ENCODE measurements at places on chromosomes 6 and 20.

DNA sequence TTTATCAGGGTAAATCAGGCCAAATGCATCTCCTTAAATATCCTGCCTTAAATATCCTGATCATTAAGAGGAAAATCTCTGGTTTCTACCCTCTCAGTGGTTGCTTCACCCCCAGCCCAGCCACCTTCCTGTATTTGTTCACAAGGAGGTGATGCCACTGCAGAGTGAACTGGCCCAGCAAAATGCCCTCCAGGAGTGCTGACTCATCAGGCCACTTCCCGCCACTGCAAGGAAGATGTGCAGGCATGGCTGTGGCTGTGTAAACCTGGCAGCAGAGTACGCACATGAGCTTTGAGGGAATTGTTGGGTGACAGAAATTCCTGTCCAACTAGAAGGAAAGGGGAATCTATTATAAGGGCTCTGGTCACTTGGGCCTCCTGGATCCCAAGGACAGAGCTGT lies 13.8 kb downstream of the NQO2 start:
- DNase-seq = no peak

DNA sequence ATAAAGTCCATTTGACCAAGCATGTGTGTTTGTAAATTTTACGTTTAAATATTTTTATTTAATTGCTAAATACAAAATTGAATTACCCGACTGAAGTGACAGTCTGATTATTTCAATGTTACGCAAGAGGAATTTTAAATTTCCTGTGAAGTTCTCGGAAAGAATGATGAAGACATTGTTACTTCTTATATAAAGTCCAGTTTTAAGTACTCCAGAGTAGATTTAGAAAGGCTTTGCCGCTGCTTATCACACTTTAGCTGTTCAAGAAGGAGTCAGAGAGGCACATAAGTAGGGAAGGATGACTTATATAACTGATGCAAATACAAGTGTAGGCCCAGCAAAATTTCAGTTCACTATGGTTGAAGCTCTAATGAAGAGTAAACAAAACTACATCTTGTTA lies 265.1 kb upstream of the CITED2 start:
- no peak for DNase-seq

DNA sequence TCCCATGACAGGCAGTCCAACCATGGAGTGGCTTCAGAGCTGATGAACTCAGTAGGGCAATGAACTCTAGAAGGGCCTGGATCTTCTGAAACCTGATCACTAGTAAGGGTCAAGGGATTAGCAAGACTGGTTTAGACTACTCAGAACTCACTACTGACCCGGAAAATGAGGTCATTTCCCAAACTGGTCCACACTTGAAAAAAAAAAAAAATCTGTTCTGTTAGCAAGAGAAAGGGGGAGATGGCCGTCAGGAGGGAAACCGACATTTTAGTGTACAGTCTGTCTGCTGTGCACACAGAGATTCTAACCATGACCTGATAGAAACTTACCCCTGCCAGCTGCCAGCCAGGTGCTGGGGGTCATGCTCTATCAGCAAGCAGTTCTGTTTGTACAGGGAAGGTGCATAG lies 262.4 kb upstream of the AGPAT4 start:
- DNase-seq = no peak

GRCh38 chr6:168915855-168916254 lies 337.8 kb downstream of the THBS2 start:
- DNase-seq = no peak

DNA sequence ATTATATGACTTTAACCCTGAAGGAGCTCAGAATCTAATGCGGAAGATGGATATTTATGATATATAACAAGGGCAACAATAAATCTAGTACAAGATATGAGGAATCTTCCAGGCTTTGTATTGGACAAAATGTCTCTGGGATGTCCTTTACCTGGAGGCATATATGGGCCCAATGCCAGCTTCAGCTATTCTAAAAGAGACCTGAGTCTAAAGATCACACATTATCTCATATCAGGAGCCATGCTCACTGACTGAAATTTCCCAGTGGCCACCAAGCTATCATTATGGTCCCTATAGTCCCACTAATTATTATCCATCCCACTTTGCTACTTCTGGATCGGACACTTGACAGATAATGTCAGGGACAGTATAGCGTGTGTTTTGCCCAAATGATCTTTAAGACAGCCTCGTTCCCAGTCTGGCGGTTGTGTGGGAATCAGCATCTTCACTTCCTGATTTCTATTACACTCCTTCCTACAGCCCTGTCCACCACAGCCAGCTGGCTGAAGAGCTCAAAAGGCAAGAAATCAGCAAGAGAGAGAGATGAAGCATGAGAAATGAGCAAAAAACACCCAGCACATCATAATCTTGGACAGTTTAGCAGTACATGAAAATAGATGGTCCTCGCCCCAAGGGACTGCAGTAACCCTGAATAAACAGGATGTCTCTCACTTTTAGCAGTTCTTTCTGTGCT lies 34.9 kb downstream of the KLHL31 start:
- no peak for DNase-seq

DNA sequence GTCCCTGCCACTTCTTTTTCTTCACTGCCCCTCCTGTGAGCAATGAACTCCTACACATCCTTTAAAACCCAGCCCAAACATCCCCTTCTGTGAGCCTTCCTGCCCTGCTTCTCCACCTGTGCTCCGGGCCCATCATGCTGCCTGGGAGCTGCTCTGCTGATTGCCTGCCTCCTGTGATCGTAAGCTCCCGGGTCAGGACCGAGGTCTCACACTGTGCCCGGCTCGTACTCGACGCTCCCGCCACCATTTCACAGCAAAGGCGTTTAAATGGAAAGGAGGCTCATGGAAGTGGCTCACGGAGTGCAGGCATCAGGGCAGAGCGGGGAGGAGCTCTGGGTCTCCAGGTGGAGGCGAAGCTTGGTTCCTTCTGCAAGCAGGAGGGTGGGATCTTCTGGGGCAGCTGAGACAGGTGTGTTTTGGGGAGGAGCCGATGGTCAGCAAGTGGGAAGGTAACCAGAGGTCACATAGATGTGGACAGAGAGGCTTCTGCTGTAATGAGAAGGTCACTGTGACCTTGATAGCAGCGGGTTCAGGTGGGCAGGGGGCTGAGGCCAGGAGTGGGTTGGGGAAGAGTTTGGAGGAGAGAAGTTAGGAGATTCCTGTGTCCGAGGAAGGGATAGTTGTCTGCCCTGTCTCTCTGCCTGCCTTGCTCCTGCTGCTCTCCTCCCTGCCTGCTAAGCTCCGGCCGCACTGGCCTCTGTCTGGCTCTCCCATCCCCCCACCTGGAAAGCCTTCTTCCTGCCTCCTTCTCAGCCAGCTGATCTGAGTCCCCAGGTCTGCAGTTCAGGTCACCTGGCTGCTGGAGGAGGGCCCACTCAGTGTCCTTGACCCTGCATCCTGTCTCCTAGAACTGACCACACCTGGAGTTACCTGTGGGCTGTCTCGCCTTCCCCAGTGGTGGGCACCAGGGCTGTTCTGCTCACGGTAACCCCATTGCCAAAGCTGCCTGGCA lies 52.7 kb upstream of the FRMD1 start:
- no peak for DNase-seq

- DNase-seq = no peak
Observed at GRCh38 chr6:146741609-146742008, 142.8 kb downstream of the ADGB start.

DNA sequence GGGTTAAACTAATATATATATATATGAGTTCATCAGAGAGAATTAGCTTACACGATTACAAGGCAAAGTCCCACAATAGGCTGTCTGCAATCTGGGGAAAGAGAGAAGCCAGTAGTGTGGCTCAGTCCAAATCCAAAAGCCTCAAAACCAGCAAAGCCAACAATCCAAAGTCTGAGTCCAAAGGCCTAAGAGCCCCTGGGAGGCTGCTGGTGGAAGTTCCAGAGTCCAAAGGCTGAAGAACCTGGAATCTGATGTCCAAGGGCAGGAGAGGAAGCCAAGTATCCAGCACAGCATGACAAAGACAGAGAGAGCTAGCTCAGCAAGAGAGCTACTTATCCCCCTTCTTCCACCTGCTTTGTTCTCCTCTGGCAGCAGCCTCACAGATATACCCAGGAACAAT lies 274.7 kb upstream of the ID4 start:
- no peak for DNase-seq

DNA sequence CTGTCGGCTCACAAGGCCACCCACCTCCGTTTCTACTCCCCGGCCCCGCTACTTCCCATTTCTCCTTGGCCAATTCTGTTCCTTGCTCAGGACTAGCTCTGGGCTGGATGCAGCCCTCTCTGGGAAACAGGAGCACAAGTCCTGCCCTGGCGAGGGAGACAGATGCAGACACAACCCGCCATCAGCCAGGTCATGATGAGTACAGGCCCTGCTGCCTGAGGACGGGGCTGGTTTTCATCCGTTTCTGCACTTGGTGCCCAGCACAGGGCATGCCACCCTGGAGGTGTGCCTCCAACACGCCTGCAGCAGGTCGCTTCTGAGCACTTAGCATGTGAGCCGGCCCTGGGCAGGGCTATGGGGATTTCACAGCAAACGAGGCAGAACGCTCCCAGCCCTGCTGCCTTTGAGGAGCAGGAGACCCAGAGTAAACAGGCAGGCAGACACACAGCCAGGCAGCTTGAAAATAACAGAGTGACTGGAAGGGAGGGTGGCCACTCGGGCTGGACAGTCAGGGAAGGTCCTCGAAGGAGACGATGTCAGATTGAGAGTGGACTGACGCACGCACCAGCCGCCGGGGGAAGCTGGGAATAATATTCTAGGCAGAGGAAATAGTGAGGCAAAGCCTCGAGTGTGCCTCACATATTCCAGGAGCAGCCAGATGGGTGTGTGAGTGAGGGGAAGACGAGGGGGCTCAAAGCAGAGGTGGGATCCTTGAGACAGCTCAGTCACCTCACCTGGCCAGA lies 21.2 kb upstream of the VSTM2L start:
- DNase-seq = no peak

DNA sequence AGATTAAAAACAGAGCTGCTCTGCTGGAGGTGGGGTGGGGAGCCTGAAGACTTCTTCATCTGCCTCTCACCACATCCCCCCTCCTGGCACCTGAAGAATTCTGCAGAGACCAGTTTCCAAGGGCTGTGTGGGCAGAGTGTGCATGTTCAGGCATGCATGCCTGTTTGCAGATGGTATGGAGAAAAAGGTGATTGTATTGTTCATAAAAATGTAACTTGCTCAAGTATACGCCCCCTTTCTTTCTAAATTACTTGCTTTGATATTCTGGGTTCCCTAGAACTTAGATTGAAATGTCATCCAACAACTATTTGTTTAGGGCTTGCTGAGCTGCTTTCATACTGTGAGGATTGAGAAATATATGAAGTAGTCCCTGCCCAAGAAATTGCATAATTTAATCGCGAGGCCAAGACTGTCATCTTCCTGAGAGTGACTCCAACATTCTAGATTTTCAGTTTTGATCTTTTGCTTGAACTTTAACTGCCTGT lies 83.6 kb downstream of the LCA5 start:
- no peak for DNase-seq

DNA sequence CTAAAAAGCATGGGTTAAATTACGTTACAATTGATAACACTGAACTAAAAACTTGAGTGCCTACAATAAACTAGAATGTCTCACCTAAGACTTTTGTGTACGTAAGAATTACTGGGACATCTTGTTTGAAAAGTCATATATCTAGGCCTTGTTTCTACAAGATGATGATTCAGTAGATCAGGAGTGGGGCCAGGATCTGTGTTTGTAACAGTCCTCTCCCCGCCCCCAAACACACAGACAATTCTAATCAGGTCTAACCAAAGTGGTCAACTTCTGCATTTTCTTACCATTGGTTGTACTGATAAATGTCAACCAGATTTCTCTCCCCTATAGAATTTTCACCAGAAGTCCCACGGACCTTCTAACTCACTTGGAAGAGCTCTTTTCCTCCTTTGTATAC lies 56.9 kb downstream of the RAMACL start:
- DNase-seq = no peak

- DNase-seq = no peak
Observed at GRCh38 chr6:124282541-124282940, 478.9 kb downstream of the NKAIN2 start.

DNA sequence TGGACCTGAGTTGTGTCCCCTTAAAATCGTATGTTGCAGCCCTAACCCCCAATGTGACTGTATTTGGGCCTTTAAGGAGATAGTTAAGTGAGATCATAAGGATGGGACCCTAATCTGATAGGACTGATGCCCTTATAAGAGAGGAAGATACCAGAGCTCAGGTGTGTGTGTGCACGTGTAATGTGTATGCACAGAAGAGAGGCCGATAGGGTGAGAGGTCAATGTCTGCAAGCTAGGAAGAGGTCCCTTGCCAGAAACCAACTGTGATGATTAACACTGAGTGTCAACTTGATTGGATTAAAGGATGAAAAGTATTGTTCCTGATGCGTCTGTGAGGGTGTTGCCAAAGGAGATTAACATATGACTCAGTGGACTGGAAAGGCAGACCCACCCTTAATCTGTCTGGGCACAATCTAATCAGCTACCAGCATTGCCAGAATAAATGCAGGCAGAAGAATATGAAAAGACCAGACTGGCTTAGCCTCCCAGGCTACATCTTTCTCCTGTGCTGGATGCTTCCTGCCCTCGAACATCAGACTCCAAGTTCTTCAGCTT lies 299.8 kb downstream of the LRFN2 start:
- no peak for DNase-seq

GRCh38 chr6:144690666-144691065 lies 405.5 kb downstream of the UTRN start:
- no peak for DNase-seq

DNA sequence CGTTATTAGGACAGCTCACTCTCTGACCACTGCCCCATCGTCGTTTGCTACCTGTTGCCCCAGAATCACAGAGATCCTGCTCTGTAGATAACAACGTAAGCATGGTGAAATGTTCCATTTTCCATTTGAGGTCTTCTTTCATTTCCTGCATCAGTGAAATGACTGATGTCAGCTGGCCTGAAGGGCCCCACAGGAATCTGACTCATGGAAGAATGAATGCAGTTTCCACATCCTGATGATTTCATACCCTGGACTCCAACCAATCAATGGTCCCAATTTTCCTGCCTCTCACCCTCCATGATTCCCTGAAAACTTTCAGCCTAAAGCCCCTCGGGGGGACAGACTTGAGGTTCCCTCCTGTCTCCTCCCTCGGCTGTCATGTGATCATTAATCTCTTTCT lies 394.4 kb upstream of the CDH4 start:
- DNase-seq = no peak

DNA sequence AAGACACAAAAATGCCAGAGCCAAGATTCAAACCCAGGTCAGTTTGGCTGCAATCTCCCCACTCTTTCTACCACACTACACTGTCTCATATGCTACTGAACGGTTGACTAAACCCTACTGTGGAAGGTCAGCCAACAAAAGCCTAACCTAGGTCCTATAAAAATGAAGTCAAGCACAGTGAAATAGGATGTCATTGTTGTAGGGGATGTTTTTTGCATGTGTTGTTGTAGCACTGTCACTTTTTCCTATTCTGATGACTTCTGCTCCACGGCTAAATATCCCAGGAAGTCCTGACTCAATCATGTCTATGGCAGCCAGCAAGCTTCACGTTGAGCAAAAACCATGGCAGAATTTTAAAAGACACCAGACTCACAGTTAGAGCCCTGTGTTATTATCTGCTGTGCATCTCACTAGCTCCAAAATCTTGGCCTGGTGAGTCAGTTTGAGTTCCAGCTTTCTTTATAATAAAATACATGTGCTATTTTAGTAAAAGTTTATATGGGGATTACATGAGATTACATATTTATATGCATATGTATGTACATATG lies 322.1 kb upstream of the NT5E start:
- no peak for DNase-seq
